ENCODE measurements at places on chromosomes 2 and 18.

GRCh38 chr2:198162276-198162675 lies 357.9 kb downstream of the PLCL1 start:
- DNase-seq: no peak

DNA sequence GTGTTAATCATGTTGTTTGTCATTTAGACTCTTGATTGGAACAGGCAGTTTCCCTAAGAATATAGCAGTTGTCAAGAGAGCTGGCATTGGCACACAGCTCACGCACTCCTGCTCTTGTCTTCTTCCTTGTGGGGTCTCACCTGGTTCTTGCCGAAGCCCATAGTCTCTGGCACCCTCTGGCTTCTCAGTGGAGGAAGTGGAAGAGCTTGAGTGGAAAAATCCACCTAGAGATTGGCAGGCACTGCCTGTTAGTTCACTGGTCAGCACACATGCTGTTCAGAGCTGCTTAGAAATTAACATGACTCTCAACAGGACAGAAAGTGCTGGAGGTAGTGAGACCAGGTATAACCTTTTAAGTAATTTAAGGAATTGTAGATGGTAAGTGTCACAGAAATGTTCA lies 28.3 kb downstream of the SCTR start:
- no peak for DNase-seq

DNA sequence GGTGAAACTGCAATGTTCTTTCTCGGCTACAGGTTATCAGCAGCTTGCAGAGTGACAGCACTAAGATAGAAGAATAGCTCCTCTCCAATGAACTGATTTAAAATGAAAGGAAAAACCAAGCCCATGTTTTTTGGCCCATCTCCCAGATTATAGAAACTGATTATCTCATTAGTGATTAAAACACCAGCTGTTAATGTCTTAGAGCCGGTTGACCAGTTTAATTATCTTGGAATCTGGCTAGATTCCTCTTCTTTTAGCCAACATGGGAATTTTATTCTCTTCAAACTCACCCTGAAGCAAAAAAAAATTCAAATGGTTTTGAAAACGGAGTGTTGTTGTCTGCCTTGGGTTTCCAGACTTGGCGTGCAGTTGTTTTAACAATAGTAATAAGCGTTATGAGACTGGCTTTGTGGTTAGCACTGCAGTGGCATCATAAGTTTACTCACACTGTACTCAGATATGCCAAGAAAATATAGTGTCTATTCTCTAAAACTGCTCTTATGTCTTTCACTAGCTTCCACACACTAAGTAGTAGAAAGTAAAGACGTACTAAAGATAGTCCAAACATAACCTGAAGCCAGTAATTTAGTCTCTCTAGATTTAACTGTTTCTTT lies 665.3 kb downstream of the STK39 start:
- DNase-seq: no peak

DNA sequence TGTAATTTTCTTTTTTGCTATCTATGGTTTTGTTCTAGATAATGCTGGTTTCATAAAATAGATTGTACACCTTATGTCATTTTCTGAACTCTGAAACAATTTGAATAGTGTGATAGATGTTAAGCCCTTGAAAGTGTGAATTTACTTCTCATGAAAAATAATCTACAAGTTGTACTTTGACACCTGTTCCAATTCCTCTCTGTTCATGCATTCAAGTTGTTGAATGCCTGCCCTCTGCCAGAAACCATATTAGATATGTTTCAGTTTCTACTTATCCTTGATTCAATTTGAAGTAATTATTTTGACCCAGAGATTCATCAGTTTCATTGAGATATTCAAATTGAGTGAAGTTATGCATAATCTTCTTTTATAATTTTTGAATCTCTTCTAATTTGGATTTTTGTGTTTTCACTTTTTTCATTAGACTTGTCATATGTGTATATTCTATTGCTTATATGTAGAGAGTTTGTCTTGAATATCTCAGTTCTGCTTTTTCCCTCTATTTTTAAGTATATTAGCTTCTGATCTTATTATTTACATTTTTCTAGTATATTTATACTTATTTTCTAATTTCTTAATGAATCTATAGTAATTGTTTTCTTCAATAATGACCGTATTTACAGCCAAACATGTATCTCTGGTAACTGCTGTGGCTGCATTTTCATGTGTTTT lies 143.3 kb upstream of the TACR1 start:
- no peak for DNase-seq

GRCh38 chr2:8157621-8158430 lies 524.0 kb upstream of the ID2 start:
- DNase-seq: no peak

- no peak for DNase-seq
Observed at GRCh38 chr2:64400105-64400728, 53.7 kb upstream of the LGALSL start.

- no peak for DNase-seq
Observed at GRCh38 chr18:9638886-9639285, 24.5 kb upstream of the PPP4R1 start.

GRCh38 chr2:39144416-39144815 lies 23.6 kb upstream of the SOS1 start:
- DNase-seq: no peak

- DNase-seq: no peak
Observed at GRCh38 chr18:45780568-45780967, 44.9 kb upstream of the SIGLEC15 start.

DNA sequence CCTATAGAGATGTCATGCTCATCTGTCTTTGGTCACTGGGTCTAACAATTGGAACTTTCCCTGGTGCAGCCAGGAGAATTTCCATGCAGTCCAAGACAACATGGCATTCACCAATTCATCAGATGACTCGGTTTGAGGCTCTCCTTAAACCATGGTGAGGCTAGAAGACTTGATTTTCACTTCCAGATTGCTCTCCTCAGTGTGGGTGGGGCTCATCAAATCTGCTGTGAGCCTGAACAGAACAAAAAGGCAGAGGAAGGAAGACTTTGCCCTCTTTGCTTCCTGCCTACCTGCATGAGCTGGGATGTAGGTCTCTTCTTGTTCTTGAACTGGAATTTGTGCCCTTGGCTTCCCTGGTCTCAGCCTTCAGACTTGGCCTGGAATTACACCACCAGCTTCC lies 203.4 kb upstream of the TRIB2 start:
- DNase-seq: no peak

DNA sequence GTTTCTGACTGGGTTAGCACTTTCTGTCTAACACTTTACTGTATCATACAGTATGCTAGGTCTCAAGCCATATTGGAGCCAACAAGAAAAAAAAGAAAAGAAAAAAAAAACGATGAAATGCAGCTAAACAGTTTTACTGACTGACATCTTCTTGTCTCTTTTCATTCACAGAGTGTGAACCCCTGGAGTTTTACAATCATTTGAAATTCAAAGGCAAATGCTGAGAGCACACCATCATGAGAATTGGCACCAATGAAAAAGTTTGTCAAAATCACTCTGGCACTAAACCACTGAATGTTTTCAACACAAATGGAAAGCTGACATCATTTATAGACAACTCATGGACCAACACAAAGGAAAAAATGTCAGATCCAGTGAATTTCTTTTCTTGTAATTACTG lies 513.3 kb downstream of the LRRTM4 start:
- DNase-seq: no peak

GRCh38 chr18:3666526-3667254 lies 216.7 kb downstream of the TGIF1 start:
- DNase-seq: no peak

- DNase-seq: no peak
Observed at GRCh38 chr2:187206071-187206470, 242.0 kb downstream of the CALCRL start.

- no peak for DNase-seq
Observed at GRCh38 chr2:88180605-88181240, 10.6 kb downstream of the THNSL2 start.

DNA sequence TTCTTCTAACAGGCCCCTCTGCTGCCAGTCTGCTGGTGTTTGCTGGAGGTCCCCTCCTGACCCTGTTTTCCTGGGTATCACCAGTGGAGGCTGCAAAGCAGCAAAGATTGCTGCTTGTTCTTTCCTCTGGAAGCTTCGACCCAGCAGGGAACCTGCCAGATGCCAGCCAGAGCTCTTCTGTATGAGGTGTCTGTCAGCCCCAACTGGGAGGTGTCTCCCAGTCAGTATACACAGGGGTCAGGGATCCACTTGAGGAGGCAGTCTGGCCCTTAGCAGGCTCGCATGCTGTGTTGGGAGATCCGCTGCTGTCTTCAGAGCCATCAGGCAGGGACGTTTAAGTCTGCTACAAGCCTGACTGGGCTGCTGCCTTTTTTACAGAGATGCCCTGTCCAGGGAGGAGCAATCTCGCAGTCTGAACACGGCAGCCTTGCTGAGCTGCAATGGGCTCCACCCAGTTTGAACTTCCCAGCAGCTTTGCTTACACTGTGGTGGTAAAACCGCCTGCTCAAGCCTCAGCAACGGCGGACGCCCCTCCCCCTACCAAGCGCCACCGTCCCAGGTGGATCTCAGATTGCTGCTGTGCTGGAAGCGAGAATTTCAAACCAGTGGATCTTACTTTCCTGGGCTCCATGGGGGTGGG lies 29.9 kb downstream of the CHCHD5 start:
- DNase-seq: no peak

GRCh38 chr2:74017223-74017622 lies 32.5 kb downstream of the TET3 start:
- DNase-seq: no peak

GRCh38 chr2:224211791-224212190 lies 172.7 kb upstream of the SERPINE2 start:
- no peak for DNase-seq

DNA sequence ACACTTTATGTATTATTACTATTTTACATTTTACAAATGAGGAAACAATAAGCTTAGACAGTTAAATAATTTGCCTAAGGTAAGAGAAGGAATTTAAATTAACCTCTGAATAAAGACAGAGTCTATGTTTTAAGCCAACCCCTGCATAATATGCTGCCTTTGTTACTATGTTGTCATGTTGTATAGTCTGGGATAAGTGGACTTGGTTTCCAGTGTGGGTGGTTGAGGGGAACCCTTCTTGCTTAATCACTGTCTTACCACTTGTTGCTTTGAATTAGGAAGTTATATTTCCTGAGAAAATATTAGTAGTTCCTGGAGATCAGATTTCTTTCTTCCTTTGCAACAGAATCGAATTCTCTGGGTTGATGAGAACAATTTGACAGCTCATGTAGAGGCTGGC lies 52.6 kb downstream of the AGPS start:
- no peak for DNase-seq

- DNase-seq: no peak
Observed at GRCh38 chr2:25620077-25620476, 53.3 kb downstream of the DTNB start.

- no peak for DNase-seq
Observed at GRCh38 chr18:45518311-45519155, 96.7 kb upstream of the SLC14A2 start.

DNA sequence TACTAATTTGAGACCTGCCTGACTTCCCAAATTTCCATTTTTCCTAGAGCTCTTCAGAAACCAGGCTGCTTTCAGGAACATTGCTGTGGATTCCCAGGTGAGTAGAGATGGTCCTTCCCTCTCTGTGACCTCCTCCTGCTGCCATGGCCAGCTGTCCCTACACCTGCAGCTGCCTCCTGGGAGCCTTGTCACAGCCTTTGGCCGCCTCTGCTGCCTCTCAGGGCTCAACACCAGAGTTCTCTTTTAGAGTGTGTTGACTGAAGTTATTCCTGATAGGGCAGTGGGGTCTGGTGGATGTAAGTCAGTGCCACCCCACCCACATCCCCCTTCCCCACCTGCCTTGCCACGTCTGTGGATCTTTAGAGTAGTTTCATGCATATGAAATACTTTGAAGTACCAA lies 22.9 kb downstream of the SPATS2L start:
- no peak for DNase-seq

DNA sequence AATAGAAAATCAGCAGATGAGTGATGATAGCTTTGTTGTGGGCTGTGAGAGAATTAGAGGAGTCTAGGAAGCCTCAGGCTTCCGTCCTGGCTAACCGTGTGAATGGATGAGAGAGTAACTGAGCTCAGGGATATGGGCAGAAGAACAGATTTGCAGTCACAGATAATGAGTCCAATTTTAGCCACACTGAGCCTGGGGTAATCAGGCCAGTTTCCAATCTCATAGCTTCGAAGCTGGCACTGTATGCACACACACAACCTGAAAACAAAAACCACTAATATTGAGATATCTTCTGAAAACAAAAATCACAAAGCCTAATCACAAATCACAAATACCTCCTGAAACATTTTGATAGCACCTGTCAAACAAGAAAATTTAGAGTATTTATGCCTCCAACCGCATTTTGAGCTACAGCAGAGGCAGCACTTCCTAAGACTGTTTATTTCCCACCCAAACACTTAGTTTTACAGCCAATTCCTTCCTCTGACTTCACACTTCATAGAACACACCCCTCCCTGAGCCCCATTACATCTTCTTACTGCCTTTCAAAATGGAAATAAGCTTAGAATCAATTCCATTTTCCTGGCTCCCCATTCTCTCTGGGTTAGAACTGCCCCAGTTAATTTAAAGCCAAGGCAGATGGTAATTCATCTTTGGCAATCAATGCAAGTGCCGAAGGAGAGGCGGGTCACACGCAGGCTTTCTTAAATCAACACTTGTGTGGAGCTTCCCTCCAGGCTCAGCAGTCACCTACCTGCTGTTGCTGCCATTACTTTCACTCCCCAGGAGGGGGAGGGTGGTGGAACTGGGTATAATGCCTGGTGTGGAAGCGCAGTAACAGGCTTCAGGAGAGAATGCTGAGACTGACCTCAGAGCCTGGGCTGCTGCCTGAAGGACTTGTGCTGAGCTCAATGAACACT lies 18.9 kb downstream of the TTR start:
- no peak for DNase-seq

- DNase-seq: no peak
Observed at GRCh38 chr2:72932805-72933204, 15.5 kb downstream of the EMX1 start.

DNA sequence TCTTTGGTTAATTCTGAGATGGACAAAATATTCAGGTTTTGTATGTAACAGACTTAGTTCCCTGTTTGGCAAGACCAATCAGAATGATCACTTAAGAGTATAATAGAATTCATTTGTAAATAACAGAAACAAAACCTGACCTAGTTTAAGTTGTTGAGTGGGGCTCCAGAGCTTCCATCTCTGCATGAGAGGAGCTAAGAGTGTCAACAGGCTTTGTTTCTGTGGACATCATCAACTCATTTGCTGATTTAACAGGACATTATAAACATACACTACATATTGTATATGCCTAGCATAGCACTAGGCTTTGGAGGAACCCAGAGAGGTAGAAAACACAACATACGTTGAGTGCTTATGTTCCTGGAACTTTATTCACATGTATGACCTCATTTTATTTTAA lies 75.3 kb upstream of the TRIB2 start:
- DNase-seq: no peak

DNA sequence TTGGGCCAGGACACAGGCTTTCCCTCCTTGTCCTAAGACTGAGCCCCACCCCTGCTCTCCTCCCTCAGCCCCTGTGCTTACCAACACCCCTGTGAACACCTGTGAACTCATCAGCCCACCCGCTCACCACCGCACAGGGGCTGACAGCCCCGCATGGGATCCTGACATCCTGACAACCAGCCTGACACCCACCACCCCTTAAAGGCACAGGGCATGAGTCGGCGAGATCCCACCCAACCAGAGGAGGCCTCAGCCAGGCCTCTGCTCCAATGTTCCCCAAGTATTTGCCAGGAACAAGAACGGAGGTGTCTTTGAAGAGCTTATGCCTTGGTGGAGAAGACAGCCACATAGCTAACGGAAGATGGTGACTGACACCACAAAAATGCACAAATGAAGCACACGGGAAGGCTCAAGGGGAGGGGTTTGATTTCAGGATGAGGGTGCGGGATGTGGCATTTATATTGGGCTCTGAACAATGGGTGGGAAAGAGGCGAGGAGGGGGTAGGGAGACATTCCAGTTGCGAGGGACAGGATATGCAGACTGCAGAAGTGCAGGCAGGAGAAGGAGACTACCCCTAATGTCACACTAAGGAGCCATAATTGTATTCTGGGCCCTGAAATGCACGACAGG lies 11.0 kb downstream of the RAB11FIP5 start:
- no peak for DNase-seq
